ENCODE measurements at places on chromosomes 1 and 21.
A peak's percentile ranks its signal among the peaks of the same experiment; 100 is the strongest.

DNA sequence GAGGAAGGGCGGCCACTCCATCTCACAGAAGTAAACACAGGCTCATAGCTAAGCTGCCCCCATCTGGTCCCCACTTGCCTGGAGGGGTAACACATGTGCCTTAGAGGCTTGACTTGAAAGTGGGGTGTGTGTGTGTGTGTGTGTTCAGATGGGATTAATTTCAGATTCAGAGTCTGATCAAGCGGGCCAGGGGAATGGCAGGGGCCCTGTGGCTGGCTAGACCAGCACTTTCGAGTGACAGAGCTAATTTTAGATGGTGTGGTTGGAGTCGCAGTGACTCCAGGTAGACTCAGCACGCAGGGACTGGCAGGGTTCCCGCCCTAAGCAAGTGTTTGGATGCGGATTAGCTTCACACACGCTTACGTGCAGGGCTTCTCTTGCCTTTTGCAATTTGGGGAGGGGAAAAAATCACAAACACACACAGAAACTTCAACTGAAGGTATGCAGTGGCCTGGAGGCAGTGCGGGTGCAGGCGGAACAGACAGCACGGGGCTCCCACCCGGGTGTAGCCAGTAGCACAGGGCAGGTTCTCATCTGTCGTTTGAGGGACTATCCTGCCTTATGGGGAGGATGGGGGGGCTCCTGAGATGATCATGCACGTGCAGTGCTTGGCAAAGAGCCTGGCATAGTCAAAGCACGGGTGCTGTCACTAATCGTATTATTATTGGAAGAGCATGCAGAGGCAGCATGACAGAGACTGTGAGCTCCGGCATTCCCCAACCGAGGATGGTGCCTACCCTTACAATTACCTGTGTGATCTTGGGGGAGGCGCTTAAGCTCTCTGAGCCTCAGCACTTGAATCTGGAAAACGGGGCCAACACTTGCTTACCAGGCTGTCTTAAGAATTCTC lies 1.3 kb downstream of the EDN2 start:
- no peak for DNase-seq

- DNase-seq, result peak; percentile 74
Measured at GRCh38 chr1:2233997-2234761, 6.1 kb downstream of the SKI start.

- no peak for DNase-seq
Measured at GRCh38 chr1:190475421-190476141, 2.1 kb downstream of the BRINP3 start.

DNA sequence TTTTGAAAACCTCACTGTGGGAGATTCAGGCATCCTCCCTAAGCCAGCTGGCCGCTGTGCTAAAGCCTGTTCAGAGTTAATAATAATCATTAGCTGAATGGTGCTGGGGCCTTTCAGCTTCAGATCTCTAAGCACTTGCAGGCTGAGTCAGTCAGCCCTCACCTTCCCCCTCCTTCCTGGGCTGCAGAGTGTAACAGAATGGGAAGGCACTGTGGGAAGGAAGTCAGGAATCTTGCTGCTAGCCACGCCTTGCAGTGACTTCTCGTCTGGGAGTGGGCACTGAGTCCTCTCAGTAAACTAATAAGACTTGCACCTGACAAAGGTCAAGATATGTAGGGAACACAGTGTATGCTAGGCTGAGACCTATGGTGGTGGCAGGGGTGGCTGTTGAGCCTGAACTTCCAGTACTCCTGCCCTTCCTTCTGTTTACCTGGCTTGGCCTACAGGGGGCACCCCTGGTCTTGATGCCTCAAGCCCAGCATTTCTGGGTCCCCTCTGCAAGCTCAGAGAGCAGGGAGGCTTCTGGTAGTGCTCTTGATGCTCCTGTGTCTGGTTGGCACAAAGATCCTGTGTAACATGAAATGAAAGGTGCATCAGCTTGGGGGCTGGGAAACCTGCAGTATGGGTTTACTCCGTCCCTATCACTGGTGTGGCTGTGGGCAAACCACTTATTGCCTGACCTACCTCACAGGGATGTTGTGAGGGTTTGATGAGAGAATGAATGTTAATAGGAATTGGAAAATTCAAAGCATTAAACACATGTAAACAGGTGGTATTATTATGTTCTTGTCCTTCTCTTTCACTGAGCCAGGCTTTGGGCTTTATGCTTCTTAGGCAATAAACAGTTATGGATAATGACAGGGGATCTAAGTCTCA lies 6.0 kb downstream of the CYB561D1 start:
- DNase-seq, result peak; percentile 43

GRCh38 chr1:3352952-3353331 lies 101.5 kb upstream of the ARHGEF16 start:
- DNase-seq, result no peak
